CD4-positive, alpha-beta T cell (primary cell): ENCODE measurements at places on chromosomes 16 and 17. TPM values are rescaled to one million over a fixed set of nuclear protein-coding genes. Genes with fewer than 3 reads are reported as not detected.

- DNase-seq: no peak
These were observed 122.5 kb upstream of the GNAO1 start for GRCh38 chr16:56068816-56069215.

GRCh38 chr16:69775563-69775962 is 13.4 kb downstream of the WWP2 start:
- DNase-seq: no peak

SLC16A13 gene
- total RNA-seq: 2.4 TPM

DNA sequence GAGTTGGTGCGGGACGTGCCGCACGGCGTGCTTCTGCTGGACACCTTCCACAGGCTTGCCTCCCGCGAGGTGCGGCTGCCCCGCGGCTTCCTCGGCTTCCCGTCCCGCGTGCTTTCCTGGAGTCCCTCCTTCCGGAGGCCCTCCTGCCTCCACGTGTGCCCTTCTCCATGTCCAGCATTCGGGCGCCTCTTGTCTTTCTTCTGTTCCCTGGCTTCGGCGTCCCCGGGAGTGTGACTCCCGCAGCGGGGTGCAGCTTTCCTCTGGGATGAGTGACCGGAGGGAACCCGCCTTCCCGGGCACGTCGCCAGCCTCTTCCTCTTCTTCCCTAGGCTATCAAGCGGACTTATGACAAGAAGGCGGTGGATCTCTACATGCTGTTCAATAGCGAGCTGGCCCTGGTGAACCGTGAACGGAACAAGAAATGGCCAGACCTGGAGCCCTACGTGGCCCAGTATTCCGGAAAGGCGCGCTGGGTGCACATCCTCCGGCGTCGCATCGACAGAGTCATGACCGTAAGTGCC is 23.0 kb downstream of the DNAH2 start:
- no peak for DNase-seq

GRCh38 chr17:66450008-66450851 is 147.8 kb downstream of the PRKCA start:
- DNase-seq: no peak

CES5A gene
- total RNA-seq: not detected

GNAO1 gene
- 7.9 TPM for total RNA-seq

- DNase-seq: no peak
These were observed 130.6 kb upstream of the TOX3 start for GRCh38 chr16:52677501-52677900.

DNA sequence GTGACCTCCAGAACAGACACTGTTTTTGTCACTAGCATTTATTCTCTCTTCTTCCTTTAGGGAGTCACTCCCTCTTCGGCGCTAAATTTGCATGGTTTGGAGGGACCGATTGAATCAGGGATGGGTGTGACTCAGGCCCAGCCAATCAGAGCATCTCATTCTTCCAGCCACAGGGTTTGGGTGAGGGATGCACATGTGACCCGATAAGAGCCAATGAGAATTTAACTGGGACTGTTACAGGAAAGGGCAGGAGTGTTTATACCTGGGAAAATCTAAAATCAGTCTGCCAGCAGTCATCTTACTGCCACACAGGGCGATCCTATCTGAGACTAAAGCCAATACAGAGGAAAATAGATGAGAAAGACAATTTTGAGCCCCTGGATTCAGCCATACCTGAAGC is 351.2 kb upstream of the ERCC4 start:
- DNase-seq: no peak

DNA sequence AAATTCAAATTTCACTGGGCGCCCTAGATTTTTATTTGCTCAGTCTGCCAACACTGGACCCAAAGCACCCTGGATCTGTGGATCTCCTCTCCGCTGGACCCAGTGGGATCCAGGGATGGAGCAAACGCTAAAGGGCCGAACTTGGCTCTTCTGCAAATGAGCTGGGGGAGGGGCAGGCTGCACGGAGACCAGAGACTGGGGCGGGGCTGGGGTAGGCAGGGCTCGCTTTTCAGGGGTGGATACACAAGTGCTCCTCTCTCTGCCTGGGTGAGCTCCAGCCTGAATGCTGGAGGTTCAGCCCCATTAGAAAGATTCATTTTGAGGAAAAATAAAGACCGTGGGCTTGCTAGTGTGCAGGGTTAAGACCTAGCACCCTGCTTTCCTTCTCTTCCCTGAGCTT is 8.9 kb downstream of the CBX4 start:
- no peak for DNase-seq

DNA sequence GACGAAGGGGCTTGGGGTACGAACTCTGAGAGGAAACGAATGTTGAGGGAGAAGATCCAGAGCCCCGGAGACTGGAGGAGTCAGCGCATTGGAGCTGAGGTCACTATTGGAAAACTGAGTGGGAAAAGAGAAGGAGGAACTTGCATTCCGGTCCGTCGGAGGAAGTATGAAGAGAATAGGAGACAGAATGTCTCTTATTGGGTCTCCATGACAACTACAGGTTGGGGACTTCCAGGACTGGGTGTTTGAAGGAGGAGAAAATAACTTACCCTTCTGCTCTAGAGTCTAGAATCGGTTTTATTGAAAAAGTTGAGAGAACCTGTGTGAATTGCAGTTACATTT is 537 bp downstream of the GOSR1 start:
- peak; percentile 78 for DNase-seq

GRCh38 chr17:28726226-28726626 is at the start of gene TLCD1:
TLCD1 (minus strand) TSS chr17:28726233; CDS start chr17:28726097, 136 bp downstream.
- DNase-seq: peak; percentile 47

SEZ6L2 gene
- not detected for total RNA-seq

TNRC6A gene
- total RNA-seq: 70.4 TPM

- DNase-seq: no peak
These were observed 68.8 kb upstream of the AKTIP start for GRCh38 chr16:53571763-53572162.

- no peak for DNase-seq
These were observed 25.8 kb upstream of the KSR1 start for GRCh38 chr17:27430383-27430840.

MRM3 gene
- total RNA-seq: 44.1 TPM

SDK2 gene
- 8.1 TPM for total RNA-seq

DNA sequence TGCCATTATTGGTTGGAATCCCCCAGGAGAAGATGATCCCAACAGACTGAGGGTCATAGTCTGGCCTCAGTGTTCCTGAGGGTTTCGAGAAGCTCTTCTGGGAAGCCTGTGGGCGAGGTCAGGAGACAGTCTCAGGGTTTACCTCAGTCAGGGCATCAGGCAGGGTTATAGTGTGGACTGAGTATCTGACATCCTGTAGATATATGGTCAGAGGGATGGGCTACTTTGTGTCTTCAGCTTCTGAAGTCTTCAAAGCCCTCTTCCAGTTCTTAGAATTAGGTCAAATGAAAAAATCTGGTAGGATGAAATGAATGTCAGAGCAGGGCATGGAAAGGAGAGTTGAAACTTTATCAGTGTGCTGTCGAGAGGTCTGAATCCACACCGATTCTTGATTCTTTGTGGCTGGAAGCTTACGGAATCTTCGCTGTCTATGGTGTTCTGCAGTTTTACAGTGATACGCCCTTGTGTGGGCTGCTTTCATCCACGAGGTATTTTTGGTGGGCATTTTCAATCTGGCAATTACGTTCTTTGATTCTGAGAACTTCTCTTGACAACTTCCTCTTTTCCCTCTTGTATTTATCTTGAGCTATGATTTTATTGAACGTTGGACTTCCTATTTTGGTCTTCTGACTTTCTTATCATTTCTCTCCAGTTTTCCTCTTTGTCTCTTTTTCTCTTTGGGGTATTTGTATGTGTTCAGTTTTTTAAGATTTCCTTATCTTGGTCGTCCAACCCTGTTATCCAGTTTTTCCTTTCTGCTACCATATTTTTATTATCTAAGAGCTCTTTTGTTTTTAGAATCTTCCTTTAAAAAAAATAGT is 30.4 kb downstream of the BPTF start:
- no peak for DNase-seq

KRT27 gene
- total RNA-seq: not detected

GRCh38 chr17:19513897-19514488 is 19.7 kb upstream of the SLC47A1 start:
- peak; percentile 55 for DNase-seq

- no peak for DNase-seq
These were observed 87.5 kb upstream of the SDK2 start for GRCh38 chr17:73731733-73732132.

PCYT2 gene
- 18.9 TPM for total RNA-seq
